Activated naive CD4-positive, alpha-beta T cell treated with Interleukin-2 at 50 U/mL for 16 hours (primary cell): ENCODE measurements at places on chromosomes 4 and X.

DNA sequence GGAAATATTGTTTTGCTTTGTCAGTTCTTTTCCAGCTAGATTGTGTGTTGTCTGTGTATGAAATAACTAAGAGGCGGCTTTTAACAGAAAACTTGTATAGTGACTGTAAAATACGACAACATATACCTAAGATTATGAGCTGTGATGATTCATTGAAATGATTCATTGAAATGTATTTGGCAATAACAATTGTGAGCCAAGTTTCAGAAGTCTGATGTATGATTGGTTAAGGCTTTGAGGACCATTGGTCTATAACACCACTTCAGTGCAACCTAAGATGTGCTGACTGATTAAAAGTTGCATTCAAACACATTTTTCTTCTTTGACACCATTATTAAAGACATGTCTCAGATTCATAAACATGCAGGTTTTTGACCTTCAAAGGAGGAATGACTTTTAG is 76.6 kb downstream of the PTPN13 start:
- no peak for DNase-seq

GRCh38 chrX:123817288-123817894 is 42.5 kb upstream of the XIAP start:
- DNase-seq: no peak

DNA sequence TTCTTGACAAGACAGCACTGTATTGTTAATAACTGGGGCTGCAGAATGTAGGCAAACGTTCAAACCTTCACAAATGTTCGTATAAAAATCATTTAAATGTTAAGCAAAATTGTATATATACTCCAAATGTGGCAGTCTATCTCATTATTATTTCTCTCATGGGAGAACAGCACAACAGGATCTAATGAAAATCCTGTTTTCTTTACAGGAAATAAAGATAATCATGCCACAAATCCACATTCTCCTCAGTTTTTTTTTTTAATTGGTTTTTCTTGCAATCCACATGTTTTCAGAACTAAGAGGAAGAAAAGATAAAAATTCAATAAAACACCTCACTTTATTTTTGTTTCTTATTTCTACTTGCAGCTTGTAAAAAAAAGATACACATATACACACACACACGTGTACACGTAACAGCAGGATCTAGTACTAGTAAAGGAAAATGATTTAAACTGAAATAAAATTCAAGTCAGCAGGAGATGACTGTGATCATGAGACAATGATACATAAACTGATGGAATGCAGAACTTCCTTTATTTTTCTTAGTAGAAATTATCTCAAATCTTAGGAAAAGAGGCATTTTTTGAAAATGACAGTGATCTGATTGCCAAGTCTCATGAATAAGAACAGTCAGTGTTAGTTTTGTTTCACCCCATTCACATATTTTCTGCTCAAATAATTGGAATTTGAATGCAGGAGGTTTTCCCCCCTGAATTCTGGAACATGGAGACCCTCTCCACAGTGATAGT is 11.3 kb downstream of the APBB2 start:
- DNase-seq: no peak

DNA sequence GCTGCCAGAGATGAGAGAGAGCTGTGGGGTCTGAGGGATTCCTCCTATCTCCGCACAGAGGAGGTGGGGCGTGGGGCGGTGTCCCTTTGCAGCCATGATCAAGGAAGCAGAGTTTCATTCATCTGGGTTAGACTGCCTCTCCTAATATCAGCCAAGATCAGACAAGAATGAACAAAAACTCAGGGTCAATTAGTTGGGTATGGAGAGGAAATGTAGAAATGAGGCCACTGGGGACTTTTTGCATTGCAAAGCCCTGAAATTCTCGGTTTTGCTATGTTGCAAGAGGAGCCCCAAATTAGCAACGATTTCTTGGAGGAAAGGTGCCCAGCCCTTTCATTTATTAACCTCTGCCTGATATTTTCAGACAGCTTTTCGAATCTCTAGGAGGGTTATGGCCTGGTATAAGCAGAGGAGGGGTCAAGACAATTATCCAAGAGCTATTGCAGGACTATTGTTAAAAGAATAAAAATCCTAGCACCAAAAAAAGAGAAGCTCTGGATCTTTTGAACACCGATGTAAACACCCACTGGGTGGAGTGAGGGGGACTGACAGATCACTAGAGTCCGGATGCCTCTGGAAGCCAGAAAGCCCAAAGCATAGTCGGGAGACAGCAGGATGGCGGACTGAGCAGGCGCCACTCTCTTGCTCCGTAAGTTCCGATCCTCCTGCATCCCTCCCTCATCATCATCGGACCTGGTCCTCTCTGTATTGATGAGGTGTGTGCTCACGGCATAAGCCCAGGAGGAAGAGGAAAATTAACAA is 34.4 kb upstream of the ACSL1 start:
- DNase-seq: no peak

- DNase-seq: no peak
Observed at GRCh38 chr4:62439051-62439450, 1238.9 kb downstream of the ADGRL3 start.

DNA sequence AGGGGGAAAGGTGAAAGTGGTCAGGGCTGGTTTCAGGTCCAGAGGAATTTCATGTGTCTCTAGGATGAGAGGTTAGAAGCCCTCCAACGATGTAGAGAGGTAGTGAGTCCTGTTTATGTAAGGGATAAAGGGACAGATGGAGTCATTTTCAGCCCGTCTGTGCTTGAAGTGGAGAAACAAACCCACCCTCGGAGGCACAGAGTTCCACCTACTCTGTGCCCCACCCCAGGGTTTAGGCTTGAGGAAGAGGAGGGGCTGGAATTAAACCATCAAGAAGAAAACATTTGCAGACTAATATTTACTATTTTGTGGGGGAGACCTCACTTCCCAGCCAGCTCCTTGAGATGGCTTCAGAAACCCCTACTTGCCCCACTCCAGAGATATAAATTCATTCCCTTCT is 868 bp upstream of the GNL3L start:
- no peak for DNase-seq

GRCh38 chr4:58286335-58286734 is 1176.2 kb upstream of the IGFBP7 start:
- no peak for DNase-seq

- DNase-seq: no peak
Observed at GRCh38 chr4:144589512-144589911, 56.4 kb upstream of the HHIP start.

DNA sequence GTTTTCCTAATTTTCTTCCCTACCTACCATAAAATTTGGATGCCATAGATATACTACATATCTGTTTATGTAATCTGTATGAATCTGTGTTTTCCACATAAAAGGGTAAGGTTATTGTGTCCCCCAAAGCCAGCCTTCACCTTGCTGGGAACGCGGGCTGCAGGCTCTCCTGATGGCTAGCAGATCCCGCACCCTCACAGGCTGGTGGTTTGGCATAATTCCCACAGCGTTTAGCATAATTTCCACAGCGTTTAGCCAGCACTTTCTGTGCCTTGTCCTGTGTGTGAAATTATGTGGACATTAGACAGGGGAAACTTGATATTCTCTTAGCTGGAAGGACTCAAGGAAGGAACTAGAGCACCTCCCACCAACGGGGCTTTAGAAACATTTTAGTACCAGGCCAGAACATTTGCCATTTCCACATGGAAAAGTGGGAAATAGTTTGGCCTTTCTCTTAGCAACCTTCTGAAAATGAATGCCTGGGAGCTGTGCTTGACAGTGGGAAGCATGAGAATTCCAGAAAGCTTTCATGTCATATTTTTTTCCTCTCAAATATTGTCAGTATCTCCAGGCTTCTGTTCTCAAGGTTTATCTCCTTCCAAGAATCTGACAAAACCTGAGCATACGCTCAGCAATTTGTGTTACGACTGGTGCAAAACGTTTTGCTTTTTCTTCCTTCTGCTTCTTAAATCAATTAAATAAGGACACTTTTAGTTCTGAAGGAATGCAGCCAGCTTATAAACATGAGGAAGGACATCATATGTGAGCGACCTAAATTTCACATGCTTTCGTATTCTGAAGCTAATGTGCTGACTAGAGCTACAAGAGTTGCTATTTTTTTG is 67.9 kb downstream of the STK32B start:
- DNase-seq: no peak

DNA sequence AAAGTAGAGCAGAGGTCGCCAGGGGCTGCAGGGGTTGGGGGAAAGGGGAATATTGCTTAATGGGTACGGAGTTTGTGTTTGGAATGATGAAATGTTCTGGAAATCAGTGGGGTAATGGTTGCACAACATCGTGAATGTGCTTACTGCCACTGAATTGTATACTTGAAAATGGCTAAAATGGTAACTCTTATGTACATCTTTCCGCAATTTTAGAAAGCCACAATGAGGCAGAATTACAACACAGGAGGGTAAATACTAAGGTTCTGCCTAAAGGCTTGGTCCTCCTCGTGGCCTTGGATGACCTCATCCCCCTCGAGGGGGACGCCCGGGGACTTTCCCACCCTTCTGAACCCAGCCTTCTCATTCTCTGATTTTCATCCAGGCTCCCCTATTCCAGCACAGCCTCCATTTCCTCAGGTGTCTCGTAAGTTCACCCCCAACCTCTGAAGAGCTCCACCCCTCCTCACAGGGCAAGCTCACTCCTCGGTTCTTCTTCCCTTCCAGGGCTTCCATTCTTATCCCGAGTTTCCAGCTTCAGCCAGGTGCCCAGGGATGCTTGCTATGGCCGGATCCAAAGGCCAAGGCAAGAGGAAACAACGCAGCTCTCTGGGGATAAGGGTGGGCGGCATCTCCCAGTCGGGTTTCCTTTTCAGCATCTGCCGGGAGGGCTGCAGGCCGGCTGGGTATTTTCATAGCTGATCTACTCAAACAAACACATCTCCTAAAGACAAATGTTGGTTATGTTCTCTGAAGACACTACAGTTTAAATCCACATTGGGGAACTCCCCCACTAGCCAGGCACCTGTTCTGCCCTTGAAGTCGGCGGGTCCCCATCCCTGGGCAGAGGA is 71.3 kb upstream of the ACSL1 start:
- no peak for DNase-seq

GRCh38 chr4:148021686-148022085 is 289.8 kb downstream of the ARHGAP10 start:
- DNase-seq: no peak

DNA sequence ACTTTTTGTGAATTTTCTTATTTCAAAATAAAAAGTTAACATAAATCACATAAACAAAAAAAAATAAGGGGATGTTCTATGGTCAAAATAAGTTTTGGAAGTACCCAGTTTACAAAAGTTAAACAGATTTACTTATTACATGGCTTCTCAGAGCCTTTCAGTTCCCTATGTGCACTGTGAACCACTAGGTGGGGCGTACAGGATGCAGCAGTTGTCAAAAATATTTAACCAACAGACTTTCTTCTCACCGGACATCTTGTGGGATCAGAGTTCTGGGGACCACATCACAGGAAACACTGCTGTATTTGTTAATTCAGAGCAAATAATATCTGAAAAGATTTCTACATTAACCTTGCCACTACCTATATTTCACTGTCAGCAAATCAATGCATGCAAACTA is 74.1 kb downstream of the SMARCA1 start:
- DNase-seq: no peak

- peak; percentile 46 for DNase-seq
Observed at GRCh38 chr4:80196922-80197573, at the start of gene PRDM8. Gene PRDM8 (plus strand): TSS chr4:80197503. CDS start chr4:80200081, 2,578 bp downstream.

GRCh38 chr4:88204882-88205281 is 46.4 kb upstream of the ABCG2 start:
- DNase-seq: no peak

DNA sequence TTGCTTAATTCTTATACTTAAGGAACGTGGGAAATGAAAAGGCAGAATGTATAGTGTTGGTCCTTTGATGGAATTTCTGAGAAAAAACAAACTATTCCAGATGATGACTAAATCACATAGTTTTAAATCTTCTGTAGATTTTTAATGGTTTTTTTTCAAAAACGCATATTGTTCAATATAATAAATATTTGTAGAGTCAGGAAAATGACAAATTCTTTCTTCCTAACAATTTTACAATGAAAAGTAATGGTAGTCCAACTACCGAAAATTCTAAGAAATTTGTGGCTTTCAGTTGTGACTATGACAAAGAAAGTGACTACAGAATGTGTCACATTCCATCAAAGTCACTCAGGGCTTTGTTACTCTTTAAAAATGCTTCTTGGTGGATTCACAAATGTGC is 164.8 kb upstream of the PITX2 start:
- DNase-seq: no peak
